ENCODE measurements at places on chromosomes 1 and 21. TPM values are rescaled to one million over a fixed set of nuclear protein-coding genes. Genes with fewer than 3 reads are reported as not detected.

GRCh38 chr1:60055336-60055735, 18.2 kb downstream of the C1orf87 start:
- no peak for DNase-seq

- DNase-seq, result peak; percentile 78
Observed at GRCh38 chr1:95742591-95743089, 508.6 kb downstream of the RWDD3 start.

- no peak for DNase-seq
Observed at GRCh38 chr1:62467092-62467491, 30.2 kb downstream of the USP1 start.

DNA sequence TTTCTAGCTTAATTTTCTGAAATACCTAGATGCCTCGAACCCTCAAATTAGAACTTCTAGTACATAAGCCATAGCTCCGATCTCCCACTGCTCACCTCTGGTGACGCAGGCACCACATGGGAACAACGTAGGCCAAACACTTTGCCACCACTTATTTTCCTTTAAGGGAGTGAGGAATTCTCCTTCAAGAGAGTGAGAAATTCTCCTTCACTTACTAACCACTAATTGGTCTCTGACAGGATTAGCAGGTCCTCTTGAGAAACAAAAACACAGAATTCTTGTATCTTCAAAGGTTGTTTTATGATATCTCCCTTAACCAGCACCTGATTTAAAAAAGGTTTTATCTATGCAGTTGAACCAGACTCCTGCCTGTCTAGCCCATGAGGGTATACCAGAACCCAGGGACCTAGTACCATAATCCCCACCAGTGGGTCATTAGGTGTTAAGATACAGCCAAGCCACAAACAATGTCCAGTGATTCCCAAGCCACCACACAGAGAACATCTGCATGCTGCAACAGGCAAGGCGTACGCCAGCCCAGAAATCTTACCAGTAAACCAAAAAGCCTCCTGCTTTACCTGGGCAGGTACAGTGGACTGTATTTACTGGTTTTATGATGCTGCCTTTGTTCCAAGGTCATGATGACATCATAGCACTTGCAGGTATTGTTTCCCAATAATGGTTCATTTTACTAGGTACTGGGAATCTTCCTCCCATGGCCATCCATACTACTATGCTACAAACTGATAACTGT, 20.3 kb upstream of the CXADR start:
- DNase-seq, result peak; percentile 6

The CHD5 gene
- 0.24 TPM for total RNA-seq

The SPRR1A gene
- total RNA-seq, result not detected

The BACE2 gene
- 8.1 TPM for total RNA-seq

- DNase-seq, result no peak
Observed at GRCh38 chr1:235122348-235122747, 6.3 kb downstream of the TOMM20 start.

The FCRL4 gene
- not detected for total RNA-seq

DNA sequence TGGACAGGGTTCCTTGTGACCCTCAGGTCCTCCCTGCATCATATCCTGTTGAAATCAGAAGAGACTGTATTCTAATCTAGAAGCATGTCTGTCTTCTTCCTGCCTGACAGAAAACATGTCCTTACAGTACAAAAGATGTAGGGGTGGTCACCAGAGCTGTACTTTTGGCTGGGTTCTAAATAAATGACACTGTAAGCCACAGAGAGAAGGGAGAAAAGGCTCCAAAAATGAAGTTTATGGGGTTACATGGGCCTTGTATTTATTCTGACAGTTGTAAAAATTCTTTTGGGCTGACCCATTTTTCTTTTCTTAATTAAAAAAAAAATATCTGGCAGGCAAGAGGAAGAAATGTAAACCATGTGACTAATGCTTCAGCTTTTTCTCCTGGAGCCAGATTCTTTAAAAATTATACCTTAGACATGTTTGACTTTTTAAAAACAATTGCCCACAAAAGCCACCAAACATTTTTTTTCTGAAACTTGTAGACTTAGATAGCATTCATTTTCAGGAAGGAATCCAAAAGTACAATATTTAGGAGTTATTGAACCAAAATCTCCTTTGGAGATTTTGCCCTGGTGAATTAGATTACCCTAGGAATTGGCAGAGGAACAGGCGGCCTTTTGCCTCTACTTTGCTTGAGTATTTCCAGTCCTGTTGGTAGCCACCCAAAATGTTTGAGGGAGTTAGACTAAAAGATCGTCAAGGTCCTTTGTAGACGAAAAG, 17.1 kb downstream of the RGL1 start:
- DNase-seq, result peak; percentile 56

The MPL gene
- not detected for total RNA-seq

The SEMA4A gene
- total RNA-seq, result 8.6 TPM

The OXCT2 gene
- total RNA-seq, result 0.21 TPM

The DPYD gene
- 1.3 TPM for total RNA-seq

GRCh38 chr1:56331207-56331891, 248.0 kb downstream of the PLPP3 start:
- DNase-seq, result no peak

Data from cardiac muscle cell (in vitro differentiated cells and primary cell).